ENCODE measurements at places on chromosomes 11 and 22.

- DNase-seq: no peak
These were observed 253.1 kb upstream of the B3GAT1 start for GRCh38 chr11:134665188-134665535.

- no peak for DNase-seq
These were observed 252.7 kb upstream of the PITPNB start for GRCh38 chr22:28171712-28172111.

GRCh38 chr11:88507771-88508417 is 170.4 kb upstream of the CTSC start:
- no peak for DNase-seq

- no peak for DNase-seq
These were observed 255.7 kb upstream of the NARS2 start for GRCh38 chr11:78830277-78830819.

GRCh38 chr22:26685601-26686000 is 28.2 kb downstream of the MIAT start:
- no peak for DNase-seq

- no peak for DNase-seq
These were observed 13.6 kb downstream of the SEPTIN3 start for GRCh38 chr22:41982865-41983264.

DNA sequence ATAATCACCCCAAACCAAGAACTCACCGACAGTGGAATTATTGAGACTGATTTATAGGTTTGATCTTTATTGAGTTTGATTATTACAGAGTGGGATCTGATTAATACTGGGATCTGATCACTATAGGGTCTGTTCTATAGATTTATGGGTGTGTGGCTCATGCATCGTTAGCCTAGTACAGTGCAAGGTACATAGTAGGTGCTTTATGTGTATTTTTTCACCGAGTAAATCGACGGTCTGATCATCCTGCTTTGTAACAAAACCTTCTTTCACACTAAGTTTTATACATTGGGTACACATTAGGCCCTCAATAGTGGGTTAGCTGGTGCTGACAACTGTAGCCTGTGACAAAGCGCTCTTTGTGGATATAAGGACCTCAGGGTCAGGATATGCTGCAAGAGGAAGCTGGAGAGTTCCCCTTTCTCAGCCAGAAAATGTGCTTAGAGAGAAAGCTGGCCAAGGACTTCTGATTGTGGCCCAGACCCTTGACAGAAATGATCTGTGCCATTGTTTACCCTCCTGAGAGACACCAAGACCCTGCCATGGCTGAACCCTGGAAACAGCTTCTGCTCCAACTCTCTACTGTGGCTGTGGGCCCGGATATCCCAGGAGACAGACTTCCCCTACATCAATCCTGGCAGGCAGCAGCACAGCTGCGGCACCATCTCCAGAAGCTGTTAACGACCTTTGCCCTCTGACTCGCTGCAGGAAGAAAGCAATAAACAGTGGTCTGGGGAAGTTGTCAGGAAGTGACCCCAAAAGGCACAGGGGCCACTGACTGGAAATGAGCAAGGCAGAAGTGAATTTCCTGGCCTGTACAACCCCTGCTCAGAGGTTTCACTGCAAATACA is 16.1 kb upstream of the TPP1 start:
- DNase-seq: no peak

GRCh38 chr11:1889224-1889930 is 2.3 kb downstream of the PRR33 start:
- DNase-seq: peak; percentile 88

GRCh38 chr11:77136074-77136473 is 8.0 kb downstream of the MYO7A start:
- no peak for DNase-seq

DNA sequence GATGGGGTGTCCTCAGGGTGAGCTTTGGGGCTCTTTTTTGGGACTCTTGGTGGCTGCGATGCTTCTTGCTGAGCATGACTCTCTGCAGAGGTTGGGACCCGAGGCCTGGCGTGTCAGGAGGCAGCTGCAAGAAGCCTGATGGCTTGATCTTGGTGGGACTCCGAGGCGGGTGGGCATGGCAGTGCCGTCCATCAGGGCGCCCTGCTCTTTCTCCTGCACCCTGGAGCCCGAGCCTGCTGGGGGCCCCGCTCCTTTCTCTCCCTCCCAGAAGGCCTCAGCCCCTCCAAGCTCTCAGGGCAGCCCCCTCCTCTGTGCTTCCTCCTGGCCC is 432.7 kb downstream of the TBC1D22A start:
- DNase-seq: peak; percentile 36

GRCh38 chr11:102395720-102396393 is 48.8 kb downstream of the BIRC2 start:
- DNase-seq: no peak

Data from activated effector memory CD4-positive, alpha-beta T cell treated with anti-CD3 and anti-CD28 coated beads, Interleukin-2, amount 50 U/mL, for 16 hours (primary cell).